GM12892 (cell line): ENCODE measurements at places on chromosomes 2 and 18.

- DNase-seq = no peak
Observed at GRCh38 chr18:38951633-38952032, 1386.0 kb upstream of the CELF4 start.

DNA sequence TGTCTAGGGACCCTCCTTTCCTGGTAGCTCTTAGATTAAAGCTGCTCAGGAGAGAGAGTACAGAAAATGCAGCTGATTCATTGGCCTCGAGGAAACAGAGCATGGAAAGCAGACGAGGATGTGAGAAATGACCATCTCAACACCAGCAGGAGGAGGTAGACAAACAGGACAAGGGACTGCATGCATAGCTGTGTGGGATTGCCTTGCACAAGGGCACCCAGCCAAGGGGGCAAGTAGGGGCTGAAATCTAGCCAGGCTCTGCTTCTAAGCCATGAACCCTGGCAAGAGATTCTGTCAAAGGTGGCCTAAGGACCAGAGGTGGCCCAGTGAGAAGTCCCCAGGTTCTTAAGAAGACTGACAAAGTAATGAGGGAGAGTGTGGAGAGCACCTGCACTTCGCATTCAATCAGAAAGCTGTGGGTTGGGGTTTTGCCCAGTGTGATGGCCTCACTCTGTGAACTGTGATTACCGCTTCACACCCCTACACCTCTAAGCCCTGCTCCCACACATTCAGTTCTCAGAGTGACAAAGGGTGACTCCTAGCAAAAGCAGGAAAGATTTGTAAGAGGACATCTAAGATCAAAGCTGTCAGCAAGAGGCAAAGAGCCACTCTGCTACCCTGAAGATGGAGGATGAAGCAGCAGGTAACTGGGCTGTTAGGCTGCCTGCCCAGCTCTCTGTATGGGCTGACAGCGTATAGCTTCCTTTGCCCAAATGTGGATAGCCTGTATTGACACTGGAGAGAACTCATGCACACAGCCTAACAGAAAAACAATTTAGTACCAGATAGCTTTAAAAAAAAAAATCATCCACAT, 151.3 kb upstream of the PELI1 start:
- no peak for DNase-seq

- DNase-seq = no peak
Observed at GRCh38 chr18:74242438-74243096, 49.2 kb downstream of the CYB5A start.

- no peak for DNase-seq
Observed at GRCh38 chr2:219613461-219614070, 13.9 kb upstream of the SLC4A3 start.

DNA sequence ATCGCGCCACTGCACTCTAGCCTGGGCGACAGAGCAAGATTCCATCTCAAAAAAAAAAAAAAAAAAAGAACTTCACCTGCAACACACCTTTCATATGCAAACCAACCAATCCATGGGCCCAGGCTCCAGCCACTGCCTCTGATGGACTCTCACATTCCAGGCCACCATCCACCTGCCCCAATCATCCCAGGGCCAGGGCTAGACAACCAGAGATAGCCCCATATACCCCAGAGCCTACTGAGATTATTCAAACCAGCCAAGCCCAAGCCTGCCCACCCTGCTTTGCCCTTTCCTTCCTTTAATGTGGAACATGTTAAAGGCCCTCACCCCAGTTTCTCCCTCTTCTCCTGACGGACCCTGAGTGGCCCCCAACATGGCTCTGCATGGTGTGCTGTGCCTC, 57.0 kb downstream of the MRPL35 start:
- DNase-seq = no peak

DNA sequence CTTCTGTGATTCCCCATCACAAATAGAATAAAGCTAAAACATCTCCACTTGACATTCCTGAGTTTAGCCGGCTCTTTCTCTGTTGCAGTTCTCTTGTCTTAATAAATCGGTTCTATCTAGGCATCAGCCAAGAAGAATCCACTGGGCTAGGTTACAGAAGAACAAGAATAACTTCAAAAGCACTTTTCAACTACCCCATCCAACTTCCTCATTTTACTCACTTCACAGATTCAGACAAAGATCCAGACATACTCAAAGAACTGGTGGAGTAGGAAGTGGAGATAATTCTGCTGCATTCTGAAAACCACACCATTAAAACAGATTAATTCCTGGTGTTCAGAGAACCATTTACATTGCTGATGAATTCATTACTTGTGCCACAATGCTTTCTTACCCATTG, 9.6 kb upstream of the ALPK2 start:
- no peak for DNase-seq

DNA sequence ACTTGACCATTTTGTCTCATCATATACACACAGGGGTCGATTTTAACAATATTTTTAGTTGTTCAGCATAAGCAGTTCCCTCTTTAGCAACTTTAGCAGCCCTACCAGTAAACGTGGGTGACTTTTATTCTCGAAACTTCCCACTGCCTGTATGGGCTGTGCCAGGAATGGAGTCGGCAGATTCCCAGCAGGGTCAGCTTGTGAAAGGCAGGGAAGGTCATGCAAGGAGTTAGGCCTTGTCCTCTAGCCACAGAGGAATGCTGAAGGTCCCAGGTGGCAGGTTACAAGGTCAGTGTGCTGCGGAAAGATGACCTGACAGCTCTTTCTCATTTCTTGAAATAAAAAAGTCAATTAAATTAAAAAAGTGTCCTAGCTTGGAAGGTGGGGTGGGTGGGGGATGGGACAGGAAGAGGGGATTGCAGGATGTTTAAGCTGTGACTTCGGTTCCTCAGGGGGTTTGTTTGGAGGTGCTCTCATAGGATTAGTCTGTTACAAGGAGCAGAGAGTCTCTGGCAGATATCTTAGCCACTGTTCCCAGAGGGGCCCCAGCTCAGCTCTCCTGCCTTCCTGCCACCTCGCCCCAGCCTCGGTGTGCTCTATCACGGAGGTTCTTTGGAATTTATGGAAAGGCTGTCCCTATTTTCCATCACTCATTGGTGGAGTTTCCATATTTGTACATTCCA, 21.4 kb downstream of the DRC1 start:
- DNase-seq = no peak

- DNase-seq = no peak
Observed at GRCh38 chr2:51612387-51612786, 580.5 kb upstream of the NRXN1 start.

- no peak for DNase-seq
Observed at GRCh38 chr2:175353275-175353674, 171.8 kb upstream of the ATP5MC3 start.

GRCh38 chr2:130828461-130828860, 8.3 kb upstream of the ARHGEF4 start:
- no peak for DNase-seq

DNA sequence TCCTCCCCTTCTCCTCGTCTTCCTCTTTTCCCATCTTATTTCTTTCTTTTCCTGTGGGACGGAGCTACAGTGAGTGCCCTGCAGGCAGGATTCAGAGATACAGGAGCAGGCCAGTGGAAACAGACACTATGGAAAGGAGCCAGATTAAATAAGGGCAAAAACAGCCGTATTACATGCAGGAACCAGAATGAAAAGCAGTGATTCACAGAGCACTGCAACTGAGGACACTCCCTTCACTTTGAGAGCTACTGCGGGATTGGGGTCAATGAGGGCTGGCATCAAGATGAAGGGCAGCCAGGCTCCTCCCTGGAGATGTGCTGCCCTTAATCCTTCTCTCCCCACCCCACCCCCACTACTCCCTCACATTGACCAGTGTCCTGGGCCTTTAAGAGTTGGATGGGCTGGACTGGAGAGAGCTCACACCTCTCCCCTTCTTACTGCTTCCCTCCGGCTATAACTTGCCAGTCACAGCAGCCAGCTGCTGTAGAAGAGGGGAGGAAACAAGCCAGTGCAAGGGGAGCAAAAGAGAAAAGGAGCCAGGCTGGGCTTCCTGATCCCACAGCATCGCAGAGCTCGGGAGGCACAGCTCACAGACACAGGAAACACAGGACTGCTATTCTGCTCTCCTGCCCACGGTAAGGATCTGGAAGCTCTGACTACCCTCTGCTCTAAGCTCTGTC, at the start of gene PLCD4:
PLCD4 (plus strand) TSS at position 464 of the 680 bp plus-strand sequence. CDS start 7,841 bp downstream, outside the sequence.
- DNase-seq = no peak

- DNase-seq = no peak
Observed at GRCh38 chr2:154555710-154556109, 142.8 kb upstream of the KCNJ3 start.

DNA sequence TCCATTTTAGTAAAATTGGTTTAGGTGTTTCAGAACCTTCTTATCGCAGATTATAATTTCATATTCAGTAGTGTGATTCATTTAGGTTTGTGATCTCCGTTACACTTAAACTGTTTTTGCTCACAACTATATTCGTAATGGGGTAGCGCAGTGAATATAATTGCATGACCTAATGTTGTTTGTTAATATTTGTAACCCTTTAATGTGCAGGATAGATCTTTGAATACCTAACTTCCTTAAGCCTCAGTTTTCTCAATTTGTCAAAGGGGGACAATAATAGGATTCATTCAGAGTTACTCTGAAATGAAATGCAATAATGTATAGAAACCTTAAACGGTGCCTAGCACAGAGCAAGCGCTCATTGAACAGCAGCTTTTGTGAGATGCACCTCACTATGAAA, 558 bp upstream of the ZDBF2 start:
- DNase-seq = no peak

DNA sequence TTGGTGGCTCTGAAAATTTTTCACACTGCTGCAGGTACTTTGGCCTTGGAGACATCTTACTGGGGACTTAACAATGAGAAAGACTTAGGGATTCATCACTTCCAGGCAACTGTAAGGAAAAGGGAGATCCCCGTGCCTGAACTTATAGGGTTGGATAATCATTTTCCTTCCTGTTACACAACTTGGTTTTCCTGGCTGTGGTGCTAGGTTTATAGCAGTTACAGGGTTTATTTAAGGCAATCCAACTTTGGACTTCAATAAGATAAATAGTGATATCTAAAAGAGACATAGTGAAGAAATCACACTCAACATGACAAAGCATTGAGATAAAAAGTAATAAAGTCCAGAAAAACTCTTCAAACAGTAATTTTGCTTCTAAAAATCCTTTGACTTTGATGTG, 70.2 kb upstream of the RAPH1 start:
- DNase-seq = no peak

DNA sequence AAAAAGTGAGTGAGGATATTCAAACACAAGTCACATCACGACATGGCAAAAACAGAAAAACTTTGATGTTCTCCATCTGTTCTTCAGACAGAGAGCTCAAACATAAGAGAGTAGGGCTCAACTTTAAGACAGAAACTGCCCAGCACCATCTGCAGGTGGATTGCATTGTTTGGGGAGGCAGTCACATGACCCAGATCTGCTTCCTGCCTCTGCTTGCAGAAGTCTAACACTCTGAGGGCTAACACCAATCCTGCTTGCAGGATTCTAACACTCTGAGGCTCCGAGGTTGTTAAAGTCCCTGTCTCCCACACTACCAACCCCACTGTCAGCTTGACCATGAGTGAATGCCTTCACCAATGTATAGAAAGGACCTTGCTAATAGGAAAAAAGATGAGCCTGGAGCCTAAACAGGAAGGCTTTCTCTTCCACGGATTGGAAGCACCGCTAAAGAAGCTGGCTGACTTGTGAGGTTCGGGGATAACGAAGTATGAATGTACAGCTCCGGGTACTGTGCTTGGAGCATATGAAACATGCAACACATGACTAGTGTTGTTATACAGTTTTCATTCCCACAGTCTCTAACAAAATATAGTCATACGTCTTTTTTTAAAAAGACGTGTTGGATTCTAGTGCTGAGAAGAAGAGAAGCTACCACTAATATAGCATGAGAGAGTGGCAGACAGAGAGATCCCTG, 176.6 kb upstream of the CREB1 start:
- no peak for DNase-seq

GRCh38 chr2:196247976-196248280, 76.5 kb upstream of the STK17B start:
- DNase-seq = no peak

DNA sequence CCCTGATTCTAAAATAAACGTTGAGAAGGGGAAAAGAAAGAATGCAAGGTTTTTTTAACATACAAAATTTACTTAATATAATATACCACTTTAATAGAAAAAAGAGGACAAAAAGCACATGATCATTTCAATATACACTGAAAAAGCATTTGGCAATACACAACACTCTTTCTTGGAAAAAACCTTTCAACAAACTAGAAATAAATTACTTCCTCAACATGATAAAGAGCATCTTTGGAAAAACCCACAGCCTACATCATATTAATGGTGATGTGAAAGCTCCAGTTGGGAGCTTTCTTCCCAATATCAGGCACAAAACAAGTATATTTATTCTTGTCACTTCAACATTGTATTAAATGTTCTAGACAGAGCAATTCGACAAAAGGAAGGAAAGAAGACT, 3.0 kb upstream of the POLR1B start:
- DNase-seq = no peak

- no peak for DNase-seq
Observed at GRCh38 chr2:105654474-105655004, 90.2 kb upstream of the NCK2 start.

- DNase-seq = no peak
Observed at GRCh38 chr2:241968417-241968816, 98.9 kb downstream of the RTP5 start.

- DNase-seq = no peak
Observed at GRCh38 chr2:143085125-143085784, 44.0 kb upstream of the ARHGAP15 start.

DNA sequence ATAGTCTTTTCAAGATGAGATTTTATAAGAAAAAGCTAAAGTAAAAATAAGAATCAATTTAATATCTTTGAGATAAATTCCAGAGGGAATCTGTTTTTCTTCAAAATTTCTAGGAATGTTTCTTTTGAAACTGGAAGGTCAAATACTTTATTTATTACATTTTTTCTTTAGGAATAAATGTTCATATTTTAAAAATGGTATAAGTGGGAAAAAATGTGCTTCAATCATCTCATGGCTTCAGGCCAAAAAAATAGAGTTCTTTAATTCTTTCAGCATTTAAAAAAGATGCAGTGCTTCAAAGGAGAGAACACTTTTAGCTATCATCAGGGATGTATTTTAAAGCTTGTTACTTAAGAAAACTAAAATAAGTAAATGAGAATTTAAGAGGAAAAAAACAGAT, 110.6 kb downstream of the NEB start:
- no peak for DNase-seq
